ENCODE measurements at places on chromosomes 1 and 21.

DNA sequence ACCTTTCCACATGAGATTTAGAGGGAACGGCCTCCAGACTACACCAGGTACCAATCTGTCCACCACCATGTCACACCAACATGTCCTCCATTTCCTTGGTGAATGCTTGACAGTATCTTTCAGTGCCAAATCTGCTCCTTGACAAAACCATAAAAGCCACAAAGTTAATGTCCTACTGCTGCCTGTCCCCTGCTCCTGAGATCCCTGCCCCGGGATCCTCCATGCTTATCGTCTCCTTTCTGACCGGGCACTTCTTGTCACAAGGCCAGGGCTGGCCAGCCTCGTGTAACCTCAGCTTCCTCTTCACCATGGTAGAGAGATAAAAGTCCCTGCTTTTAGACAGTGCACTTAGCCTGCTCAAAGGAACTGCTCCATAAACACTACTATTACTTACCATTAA lies 136.2 kb downstream of the NAV1 start:
- DNase-seq = no peak

- DNase-seq = no peak
These were observed 147.7 kb downstream of the MIS18A start for GRCh38 chr21:32131164-32131563.

DNA sequence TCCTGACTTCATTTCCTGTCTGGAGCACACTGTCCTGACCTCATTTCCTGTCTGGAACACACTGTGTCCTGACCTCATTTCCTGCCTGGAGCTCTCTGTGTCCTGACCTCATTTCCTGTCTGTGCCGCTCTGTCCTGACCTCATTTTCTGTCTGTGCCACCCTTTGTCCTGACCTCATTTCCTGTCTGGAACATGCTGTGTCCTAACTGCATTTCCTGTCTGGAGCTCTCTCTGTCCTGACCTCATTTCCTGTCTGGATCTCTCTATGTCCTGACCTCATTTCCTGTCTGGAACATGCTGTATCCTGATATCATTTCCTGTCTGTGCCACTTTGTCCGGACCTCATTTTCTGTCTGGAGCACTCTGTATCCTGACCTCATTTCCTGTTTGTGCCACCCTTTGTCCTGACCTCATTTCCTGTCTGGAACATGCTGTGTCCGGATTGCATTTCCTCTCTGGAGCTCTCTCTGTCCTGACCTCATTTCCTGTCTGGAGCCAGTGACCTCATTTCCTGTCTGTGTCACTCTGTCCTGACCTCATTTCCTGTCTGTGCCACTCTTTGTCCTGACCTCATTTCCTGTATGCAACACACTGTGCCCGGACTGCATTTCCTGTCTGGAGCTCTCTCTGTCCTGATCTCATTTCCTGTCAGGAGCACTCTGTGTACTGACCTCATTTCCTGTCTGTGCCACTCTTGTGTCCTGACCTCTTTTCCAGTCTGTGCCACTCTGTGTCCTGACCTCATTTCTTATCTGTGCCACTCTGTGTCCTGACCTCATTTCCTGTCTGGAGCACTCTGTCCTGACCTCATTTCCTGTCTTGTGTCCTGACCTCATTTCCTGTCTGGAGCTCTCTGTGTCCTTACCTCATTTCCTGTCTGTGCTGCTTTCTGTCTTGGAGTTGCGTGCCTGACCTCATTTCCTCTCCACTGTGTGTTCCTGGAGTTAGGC lies 27.6 kb downstream of the SKI start:
- DNase-seq = peak; percentile 93

GRCh38 chr21:33441489-33442477 lies 38.0 kb downstream of the TMEM50B start:
- no peak for DNase-seq

DNA sequence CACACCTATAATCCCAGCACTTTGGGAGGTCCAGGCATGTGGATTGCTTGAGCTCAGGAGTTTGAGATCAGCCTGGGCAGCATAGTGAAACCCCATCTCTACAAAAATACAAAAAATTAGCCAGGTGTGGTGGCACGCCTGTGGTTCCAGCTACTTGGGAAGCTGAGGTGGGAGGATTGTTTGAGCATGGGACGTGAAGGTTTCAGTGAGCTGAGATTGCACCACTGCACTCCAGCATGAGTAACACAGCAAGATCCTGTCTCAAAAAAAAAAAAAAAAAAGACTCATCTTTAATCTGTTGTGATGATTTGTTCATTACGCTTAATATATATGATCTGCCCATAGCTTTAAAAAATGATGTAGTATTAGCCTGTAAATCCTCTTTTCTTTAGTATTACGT lies 44.0 kb downstream of the OR10J1 start:
- no peak for DNase-seq

- DNase-seq = peak; percentile 20
These were observed 808 bp downstream of the MAP3K21 start for GRCh38 chr1:233328142-233328921.

- no peak for DNase-seq
These were observed 31.9 kb downstream of the MROH9 start for GRCh38 chr1:170967042-170967910.

All from CD8-positive, alpha-beta T cell (primary cell).